Cerebellum (tissue), 4 donors: ENCODE measurements at places on chromosomes 3 and 15. TPM values are rescaled to one million over a fixed set of nuclear protein-coding genes. Genes with fewer than 3 reads are reported as not detected.
A peak's percentile ranks its signal among the peaks of the same experiment; 100 is the strongest.

The AAGAB gene
- 32.6 TPM for total RNA-seq

The KBTBD13 gene
- total RNA-seq, result not detected

The MELTF gene
- 1.3 TPM for total RNA-seq

The OXTR gene
- 3.2 TPM for total RNA-seq

The DENND6A gene
- total RNA-seq, result 33.7 TPM

The GRAMD1C gene
- total RNA-seq, result 11.6 TPM

The CHRNA3 gene
- total RNA-seq, result 7.6 TPM

The CACNA2D2 gene
- 12.2 TPM for total RNA-seq

The BOC gene
- 88.6 TPM for total RNA-seq

The GOLGA8G gene
- total RNA-seq, result 0.09 TPM

DNA sequence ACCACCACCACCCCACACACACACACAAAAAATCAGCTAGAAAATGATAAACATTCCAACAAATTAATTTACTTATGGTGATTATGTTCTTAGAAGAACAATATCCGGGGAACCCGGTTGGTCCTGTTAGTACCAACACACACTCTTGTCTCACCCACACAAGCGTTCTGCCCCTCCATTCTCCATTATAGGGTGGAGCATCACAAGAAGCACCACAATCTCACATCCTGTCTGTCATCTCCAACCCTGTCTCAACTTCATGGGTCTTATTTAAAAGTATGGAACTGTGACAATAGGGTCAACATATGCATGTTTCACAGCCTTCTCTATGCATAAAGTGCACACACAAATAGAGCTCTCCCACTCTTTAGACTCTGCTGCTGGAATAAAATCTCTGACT is 5.6 kb downstream of the GSK3B start:
- DNase-seq, result no peak

- no peak for DNase-seq
Measured at GRCh38 chr3:94028093-94028837, at the start of gene STX19. Gene STX19, minus strand, starts transcription at chr3:94028597. Its CDS starts 13,328 bp downstream, at chr3:94015269.

DNA sequence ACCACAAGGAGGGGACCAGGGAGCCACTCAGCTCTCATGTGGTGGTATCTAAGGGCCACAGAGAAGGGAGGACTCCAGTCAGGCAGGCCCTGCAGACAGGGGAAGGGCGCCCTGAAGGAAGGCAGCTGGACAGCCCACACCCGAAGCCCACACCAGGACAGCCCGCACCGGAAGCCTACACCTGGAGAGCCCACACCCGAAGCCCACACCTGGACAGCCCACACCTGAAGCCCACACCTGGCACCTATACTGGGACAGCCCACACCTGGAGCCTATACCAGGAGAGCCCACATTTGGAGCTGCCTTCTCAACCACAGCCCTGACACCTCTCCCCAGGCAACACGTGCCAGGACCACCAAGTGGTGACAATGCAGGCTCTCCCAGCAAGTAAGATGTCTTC is 11.7 kb downstream of the TPRA1 start:
- DNase-seq, result no peak

DNA sequence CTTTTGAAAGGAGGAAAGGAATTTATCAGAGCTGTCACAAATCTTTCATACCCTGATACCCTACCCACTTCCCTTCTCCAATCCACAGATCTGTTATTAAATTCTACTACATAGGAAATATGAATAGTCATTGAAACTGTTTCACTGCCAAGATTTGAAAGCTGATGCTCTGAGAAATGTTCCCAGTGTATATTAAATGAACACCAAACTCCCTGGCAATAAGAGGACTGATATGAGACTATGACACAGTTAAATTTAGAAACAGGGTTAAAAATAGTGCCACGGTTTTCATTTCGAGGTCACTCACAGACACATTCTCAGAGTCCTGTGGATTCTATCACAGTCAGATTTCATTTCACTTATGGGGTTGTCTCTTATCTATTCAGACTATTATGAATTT is 27.2 kb upstream of the GBE1 start:
- no peak for DNase-seq

DNA sequence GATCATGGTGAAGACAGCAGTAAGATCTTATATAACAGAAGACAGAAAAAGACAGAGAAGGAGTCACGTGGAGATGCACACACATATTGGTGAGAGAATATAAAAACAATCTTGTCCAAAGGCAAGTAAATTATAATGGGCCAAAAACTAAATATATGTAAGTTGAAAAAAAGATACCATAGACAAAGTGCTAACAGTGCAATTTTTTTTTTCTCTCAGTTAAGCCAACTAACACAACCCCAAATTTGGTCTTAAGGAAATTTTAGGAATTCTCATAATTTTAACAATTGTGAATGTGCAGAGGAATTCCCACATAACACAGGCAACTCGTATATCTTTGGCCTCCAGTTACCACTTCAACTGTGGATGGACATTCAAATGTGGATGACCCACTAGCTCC is 432.2 kb downstream of the SOX2 start:
- no peak for DNase-seq

- no peak for DNase-seq
Measured at GRCh38 chr3:100737334-100737733, 28.0 kb downstream of the TFG start.

GRCh38 chr15:41690636-41691035 is 30.4 kb downstream of the MGA start:
- DNase-seq, result no peak

- DNase-seq, result peak; percentile 80
Measured at GRCh38 chr3:39189959-39190269, 2.5 kb downstream of the XIRP1 start.

DNA sequence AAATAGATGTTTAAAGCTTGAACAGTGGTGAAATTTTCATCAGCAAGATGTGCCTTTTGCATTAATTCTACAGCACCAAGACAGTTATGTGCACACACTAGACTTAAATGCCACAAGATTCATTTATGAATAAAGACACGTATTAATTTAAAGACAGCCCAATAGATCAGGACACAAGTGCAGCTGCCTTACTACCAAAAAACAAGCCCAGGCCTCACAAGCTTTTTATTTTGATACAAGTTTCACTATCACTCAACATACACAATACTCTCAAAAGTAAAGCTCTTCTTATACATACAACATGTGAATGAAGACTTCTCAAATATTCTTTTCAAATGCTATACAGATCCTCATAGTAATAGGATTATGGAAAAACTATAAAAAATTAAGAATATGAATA is 2.4 kb downstream of the ACAP2 start:
- no peak for DNase-seq

DNA sequence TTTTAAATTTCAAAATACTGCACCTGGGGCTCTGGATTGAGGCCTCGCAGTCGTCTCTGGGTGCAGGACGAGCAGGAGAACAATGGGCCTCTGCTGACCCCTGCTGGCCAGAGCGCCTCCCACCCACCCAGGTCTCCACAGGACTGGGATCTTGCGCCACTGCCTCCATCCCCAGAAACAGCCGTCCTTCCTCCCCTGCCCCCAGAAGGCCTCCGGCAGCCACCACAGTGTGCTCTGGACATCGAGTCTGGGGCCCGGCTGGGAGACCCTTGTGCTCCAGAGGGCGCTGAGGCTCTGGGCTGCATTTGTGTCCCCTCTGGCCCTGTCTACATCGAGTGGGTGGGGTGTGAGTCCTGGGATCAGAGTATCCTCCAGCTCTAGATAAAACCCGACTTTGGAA is 6.7 kb upstream of the ACSBG1 start:
- peak; percentile 77 for DNase-seq

DNA sequence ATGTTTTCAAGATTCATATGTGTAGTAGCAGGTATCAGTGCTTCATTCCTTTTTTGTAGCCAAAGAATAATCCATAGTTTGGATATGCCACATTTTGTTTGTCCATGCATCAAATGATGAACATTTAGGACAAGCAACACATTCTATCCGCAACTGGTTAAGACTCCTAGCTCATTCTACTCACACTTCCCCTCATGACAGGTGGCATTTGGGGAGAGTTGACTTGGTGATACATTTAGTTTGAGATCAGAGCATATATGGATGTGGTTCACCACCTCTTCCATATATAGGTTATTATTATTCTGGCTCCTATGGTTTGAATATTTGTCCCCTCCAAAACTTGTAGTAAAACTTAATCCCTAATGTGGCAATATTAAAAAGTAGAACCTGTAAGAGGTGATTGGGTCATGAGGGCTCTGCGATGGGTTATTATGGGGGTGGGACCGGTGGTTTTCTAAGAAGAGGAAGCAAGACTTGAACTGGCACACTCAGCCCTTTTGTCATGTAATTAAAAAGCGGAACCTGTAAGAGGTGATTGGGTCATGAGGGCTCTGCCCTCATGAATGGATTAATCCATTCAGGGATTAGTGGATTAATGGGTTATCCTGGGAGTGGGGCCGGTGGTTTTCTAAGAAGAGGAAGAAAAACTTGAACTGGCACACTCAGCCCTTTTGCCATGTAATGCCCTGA is 75.3 kb upstream of the HRH1 start:
- no peak for DNase-seq

DNA sequence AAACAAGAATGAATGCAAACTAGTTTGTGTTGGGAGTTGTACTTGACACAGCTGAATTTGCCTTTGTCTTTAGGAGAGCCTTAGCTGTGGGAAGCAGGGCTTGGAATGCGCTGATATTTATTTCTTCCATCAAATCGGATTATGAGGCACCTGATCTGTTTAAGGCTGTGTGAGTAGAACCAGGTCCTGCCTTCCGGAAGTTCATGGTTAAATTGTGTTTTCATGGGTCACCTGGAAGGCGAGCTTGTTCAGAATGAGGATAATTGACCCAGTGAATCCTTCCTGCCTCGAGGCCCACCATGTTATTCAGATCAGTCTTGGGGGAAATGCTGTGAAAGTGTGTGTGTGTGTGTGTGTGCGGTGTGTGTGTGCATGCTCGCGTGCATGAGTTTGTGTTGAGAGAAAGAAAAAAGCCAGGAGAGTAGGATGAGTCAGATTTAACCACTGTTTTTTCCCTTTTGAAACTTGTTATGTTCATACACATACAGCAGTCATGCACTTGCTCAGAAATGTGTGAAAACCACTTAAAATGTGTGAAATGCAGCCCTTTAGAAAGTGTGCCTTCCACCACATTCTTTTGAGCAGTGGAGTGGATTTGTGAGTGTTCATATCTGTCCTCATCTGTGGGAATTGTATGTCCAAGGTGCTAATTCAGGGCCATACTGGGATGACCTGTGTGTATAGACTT is 36.7 kb downstream of the SMAD3 start:
- DNase-seq, result no peak

DNA sequence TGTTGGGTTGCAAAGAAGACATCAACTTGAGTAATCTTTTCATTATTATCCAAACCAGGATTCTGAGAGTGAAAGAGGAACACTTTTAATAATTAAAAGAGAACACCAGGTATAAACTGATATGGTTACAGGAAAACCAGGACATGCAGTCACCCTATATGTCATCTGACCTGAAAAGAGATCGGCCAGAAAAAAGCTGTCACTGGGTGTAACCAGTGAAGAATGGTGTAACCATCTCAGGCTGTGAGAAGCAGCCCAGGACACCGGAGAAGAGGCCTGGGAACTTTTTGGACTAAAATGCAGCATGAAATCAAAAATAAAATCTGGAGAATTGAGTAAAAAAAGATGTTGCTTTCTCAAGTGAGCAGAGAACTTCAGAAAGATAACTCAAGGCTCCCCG is 10.1 kb upstream of the CCDC80 start:
- DNase-seq, result no peak

DNA sequence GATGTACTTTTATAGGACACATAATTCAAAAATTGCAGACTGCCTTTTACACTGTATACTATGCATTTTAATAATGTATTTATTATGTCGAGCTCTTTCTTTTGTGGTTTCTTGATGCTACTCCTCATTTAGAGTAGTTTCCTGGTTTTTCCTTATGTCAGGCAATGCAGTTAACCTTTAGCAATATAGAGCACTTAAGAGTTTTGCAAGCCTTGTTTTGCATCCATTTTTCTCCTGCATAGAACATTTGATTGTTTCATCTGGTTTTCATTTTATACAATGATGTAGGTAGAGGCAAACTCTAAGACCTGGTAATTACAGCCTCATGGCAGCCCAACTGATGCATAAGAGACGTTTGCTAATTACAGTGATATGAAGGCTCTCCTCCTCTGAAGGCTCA is 86.3 kb downstream of the PDZRN3 start:
- no peak for DNase-seq

- peak; percentile 24 for DNase-seq
Measured at GRCh38 chr15:51335538-51336410, 2.6 kb downstream of the CYP19A1 start.

DNA sequence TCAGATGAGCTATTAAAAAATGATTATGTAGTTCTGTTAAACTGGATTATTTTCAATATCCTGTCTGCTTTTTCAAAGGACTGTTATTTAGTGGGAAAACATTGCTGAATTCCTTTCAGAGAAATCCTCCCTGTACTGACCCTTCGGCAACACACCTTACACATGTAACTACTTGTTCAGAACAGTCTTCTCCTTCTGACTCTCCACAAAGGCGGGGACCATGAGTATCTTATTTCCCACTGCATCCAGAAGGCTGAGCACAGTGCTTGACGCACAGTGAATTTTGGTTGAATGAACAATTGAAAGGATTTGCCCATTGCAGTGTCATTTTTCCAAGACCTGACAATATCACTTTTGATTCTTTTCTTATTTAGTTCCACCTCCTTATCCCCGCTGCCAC is 23.1 kb upstream of the CFAP161 start:
- DNase-seq, result no peak

GRCh38 chr3:188559072-188559429 is 405.1 kb downstream of the LPP start:
- no peak for DNase-seq

- DNase-seq, result no peak
Measured at GRCh38 chr3:25818335-25818734, 28.4 kb downstream of the OXSM start.

DNA sequence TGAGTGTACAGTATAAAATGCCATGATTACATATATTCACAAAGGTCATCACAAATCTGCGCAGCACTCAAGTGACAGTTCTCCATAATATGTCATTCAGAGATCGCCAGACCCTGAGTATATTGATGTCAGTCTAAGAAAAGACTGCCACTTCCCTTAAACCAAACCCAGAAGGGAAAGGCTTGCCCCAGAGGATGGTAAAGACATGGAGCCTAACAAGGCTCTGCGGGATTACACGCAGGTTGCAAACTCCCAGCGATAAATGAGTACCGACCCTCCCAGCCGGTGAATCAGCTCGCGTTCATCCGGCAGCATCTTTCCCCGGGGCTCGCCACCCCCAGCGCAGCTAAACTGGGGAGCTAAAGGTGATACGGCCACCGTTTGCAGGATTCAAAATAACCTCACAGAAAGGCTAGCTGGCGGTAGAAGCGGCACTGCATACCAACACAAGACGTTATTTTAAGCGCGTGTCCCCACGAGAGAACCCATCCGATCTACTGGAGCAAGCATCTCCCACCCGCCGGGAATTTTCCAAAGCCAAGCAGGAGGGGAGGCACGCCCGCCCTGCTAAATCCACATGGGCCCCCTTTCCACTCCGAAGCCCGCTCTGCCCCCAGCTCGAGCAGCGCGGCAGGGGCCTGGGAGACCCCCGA is 643 bp downstream of the MYO5A start:
- peak; percentile 49 for DNase-seq

DNA sequence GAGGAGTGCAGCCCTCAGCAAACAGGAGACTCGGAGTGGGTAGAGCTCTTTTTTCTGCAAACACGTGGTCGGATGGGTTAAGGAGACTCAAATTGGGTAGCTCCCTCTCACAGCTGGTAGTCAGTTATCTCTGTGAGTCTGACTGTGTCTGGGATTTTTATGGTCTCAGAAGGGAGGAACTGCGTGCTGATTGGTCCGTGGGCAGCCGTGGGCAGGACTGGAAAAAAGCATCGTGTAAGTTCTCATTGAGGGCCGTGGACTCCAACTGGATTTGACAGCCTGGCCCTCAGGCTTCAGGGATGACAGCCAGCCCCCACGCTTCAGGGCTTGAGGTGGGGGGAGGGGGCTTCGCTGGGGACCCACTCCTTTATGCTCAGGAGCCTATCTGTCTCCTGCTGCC is 463.9 kb downstream of the EPHA3 start:
- DNase-seq, result no peak
